ENCODE measurements at places on chromosomes 12 and 14.

GRCh38 chr12:124588751-124589267, 21.4 kb upstream of the NCOR2 start:
- DNase-seq, result no peak

GRCh38 chr12:93103154-93103553, 174.1 kb upstream of the EEA1 start:
- DNase-seq, result no peak

- no peak for DNase-seq
These were observed 44.8 kb downstream of the ARHGAP5 start for GRCh38 chr14:32121948-32122347.

- no peak for DNase-seq
These were observed 391.1 kb downstream of the LRIG3 start for GRCh38 chr12:58529114-58529665.

DNA sequence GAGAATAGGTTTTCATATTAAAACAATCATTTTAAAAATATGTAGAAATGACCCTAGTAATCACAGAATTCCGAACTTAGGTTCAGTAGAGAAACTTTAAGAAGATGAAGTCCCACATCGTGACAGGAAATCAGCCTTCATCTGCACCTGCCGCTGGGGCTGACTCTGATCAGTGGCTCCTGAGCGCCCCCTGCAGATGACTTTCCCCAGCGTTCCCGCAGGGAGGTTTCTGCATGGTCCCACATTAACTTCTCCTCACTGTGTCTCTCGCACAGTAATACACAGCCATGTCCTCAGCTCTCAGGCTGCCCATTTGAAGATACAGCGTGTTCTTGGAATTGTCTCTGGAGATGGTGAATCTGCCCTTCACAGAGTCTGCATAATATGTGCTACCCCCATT, 1131.1 kb downstream of the TMEM121 start:
- no peak for DNase-seq

GRCh38 chr12:119593578-119594398, at the start of gene TMEM233:
TSS of gene TMEM233 (plus strand) at chr12:119593774. CDS start at chr12:119593849, 75 bp downstream.
- DNase-seq, result no peak

- DNase-seq, result no peak
These were observed 11.5 kb downstream of the GPR33 start for GRCh38 chr14:31476131-31476866.

Data from hippocampal formation (tissue), 2 donors.